Lung microvascular endothelial cell (primary cell): ENCODE measurements at places on chromosomes 1 and 21. TPM values are rescaled to one million over a fixed set of nuclear protein-coding genes. Genes with fewer than 3 reads are reported as not detected.

- no peak for DNase-seq
Observed at GRCh38 chr1:29256979-29257804, 20.9 kb downstream of the PTPRU start.

DNA sequence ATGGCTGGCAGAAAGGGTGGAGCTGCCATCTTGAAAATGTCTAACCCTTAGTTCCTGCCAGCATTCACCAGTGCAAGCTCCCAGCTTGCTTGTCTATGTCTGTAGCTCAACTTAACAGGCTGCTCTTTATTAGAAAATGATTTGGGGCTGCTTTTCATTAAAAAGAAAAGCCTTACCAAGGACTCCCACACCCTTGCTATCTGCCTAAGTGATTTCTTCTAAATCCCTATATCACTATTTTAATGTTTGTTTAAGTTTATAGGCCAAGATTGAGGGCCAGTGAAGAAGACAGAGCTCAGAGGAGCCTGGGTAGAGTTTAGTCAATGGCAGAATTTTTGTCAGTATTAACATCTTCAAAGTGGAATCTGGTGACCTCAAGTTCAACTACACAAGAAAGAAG, 336.8 kb upstream of the CHRM3 start:
- no peak for DNase-seq

The CFAP141 gene
- total RNA-seq, result not detected in 2 replicates

DNA sequence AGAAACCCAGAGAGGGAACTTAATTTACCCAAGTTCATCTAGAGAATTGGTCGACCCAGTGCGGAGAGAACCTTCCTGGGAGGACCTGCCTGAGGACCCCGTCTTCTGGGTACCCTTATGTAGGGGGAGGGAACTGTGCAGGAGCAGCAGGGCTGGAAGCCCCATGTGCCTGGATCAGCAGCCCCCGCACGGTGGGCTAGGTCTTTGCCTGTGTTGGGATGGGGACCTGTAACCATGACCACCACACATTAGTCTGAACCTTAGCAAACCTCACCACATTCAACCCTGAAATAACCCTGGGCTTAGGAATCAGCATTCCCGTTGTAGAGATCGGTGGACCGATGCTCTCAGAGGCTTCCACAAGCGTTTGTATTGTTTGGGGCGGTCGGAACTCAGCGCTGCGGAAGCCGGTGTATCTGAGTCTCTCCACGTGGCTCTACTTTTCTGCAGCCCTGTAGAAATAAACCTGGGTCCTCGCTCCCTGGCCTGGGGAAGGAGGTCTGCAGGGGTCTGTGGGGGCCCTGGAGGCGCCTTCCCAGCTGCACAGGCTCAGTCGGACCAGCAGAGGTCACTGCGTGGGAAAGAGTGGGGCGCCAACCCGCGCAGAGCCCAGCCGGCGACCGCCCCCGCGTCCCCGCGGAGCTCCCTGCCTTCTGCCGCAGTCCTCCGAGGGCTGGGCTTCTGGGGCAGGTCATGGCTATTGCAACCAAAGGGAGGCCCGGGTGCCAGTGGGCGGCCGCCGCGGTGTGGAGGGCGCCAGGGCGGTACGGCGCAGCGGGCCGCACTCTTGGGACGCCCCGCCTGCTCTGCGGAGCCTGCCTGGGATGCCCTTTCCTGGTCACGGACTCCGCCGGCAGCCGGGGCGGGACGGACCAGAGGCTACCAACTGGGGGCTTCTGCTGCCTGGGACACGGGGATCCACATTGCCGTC, 36.2 kb upstream of the KCNA10 start:
- DNase-seq, result peak; percentile 47

DNA sequence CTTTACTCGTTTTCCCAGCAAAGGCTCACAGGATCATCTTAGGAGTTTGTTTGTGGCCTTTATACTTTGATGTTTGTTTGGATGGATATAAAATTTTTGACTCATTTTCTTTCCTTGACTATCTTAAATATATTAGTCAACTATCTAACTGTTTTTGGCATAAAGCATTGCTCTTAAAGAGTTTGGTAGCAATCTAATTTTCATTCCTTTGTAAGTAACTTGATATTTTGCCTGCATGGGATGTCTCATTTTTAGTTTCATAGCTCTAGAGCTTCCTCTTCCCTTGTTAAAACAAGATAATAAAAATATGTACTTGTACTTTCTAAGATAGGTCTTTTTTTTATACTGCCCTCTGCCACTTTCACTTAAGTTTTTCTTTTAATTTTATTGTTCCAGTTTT, 161.9 kb downstream of the MAGI3 start:
- DNase-seq, result no peak

DNA sequence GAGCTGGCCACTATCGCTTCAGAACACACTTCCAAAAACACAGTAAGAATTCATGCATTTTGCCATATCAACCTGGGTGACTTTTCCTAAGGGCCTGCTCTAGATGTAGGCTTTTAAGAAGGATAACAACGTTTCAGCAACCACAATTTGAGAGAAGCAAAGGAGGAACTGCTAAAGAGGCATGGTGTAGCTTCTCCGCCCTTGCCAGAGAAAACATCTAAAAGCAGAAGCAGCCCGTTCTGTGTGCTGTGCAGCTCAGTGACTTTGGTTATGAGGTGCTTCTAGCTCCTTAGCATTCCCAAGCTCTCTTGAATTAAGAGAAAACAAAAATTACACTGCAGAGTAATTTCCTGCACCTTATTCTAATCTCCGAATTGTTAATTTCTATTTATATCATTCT, 2.7 kb downstream of the PER3 start:
- no peak for DNase-seq

DNA sequence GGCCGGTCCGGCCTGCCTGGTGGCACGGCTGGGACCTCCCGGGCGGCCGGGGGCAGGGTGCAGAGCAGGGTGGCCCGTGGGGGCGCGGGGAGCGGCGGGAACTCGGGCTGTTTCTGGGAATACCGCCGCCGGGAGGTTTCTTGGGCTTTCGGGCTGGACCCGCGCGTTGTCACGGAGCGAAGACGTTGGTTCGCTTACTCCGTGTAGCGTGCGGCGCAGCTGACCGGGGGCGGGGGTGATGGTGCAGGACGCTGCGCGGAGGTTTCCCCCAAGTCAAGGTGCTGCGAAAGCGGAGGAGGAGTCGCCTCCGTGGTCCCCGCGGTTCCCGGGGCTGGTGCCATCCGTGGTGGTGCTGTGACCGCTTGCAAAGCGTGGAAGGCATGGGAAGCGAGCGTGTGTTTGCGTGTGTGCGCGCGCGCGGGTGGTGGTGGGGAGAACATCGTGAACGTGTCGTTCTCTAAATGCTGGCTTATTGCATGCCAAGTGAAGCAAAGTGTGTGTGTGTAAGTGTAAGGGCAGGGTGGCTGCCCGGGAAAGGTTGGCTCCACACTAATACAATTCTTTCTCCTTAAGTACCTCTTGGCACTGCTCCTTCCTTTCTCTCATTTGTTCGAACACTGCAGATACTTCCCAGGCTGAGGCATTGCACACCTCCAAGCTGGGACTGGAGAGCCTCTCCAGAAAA, 1.1 kb downstream of the RYR2 start:
- DNase-seq, result no peak

GRCh38 chr1:229024528-229025130, 246.3 kb upstream of the RAB4A start:
- peak; percentile 68 for DNase-seq

GRCh38 chr1:119968601-119969000, 72.3 kb upstream of the ADAM30 start:
- no peak for DNase-seq

DNA sequence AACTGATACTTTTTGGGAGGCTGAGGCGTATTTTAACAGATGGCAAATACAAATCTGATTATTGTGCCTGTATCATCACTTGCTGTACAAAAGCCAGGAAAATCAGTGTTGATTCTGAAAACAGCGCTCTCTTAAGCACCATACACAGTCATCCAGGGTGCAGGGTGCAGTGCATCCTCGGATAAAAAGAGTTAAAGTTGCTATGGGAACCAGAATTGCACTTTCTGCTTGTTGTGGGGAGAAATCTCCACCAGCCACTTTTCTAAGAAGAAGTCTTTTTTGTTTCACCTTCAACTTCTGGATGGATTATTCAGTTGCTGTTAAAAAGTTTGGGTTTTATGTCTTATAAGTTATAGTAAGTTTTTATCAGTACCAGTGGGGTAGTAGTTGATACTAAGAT, 3.8 kb downstream of the LAMC1 start:
- DNase-seq, result peak; percentile 34

The ANGPTL3 gene
- not detected in 2 replicates for total RNA-seq

- DNase-seq, result no peak
Observed at GRCh38 chr21:41784456-41785102, 17.7 kb upstream of the RIPK4 start.

GRCh38 chr1:181484821-181485220, 1.5 kb downstream of the CACNA1E start:
- DNase-seq, result no peak

The CFAP74 gene
- not detected in 2 replicates for total RNA-seq

DNA sequence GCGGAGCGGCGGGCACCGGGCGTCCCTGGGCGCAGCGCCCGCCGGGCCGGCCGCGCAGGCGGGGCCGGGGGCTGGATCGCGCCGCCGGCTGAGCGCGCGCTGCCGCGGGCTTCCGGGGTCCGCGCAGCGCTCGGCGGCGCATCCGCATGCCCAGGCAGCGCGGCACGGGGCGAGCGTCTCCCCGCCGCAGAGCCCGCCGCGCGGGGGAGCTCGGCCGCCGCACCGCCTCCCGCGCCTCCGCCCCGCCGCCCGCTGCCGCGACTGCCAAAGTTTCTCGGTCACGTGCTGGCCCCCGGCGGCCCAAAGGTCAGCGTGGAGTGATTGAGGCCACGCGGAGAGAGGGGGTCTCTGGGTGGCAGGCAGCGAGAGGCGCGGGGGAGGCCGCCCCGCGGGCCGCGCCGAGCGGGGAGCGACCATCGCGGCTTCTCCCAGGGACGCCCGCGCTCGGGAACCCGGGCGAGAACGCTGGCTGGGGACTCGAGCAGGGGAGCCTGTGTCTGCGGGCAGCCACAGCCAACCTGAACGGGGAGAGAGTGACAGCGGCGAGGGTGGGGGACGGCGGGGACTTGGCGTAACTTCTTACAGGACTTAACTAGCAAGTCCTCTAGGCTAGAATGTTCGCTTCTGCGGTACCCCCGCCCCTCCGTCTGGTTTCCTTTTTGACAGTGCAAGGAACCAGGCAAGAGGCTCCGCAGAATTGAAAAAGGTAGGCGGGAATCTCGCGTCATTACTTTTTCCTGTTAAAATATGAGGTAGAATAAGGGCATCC, at the start of gene ILDR2:
ILDR2 (minus strand) TSS at position 180 of the 769 bp plus-strand sequence. CDS start 272 bp downstream, outside the sequence.
- DNase-seq, result peak; percentile 22

DNA sequence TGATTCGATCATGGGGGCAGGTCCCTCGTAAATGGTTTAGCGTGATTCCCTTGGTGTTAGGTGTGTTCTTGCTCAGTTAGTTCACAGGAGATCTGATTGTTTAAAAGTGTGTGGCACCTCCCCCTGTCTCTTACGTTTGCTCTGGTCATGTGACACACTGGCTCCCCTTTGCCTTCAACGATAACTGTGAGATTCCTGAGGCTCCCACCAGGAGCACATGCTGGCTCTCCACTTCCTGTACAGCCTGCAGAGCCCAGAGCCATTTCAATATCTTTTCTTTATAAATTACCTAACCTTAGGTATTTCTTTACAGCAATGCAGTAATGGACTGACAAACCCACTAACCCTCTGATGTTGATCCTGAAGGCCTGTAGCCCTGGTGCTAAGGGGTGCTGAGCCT, 141.9 kb downstream of the FCRL5 start:
- DNase-seq, result no peak

GRCh38 chr1:116881879-116882520, 27.7 kb upstream of the PTGFRN start:
- DNase-seq, result peak; percentile 9

GRCh38 chr1:228039006-228039903, 32.5 kb downstream of the WNT3A start:
- no peak for DNase-seq

DNA sequence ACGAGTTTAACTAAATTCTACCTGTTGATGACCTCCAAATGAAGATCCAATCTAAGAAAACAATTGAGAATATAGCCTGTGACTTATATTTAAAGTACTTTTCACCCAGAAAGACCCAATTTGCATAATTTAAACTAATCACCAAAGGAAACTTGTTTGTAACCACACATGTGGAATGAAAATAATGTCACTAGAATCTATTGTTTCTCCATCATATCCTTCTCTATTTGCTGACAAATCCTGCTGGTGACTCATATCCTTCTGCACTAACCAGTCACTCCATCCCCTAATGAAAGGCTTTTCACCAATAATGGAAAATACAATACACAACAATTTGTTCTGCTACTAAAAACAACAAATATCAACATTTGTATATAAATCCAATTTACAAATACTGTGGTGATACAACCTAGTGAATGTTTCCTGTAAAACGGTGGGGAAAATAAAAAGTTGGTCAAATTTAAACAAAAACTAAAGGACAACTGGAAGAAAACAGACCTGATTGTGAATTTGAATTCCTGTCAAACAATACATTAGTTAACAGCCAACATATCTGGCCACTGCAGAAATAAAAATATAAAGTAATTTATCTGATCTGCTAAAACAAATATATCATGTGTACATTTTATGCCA, 6.5 kb downstream of the PTP4A2 start:
- DNase-seq, result peak; percentile 88

The JAM2 gene
- total RNA-seq, result 0.20 and 0.22 TPM in 2 replicates

- DNase-seq, result no peak
Observed at GRCh38 chr1:3240524-3241235, 171.7 kb downstream of the PRDM16 start.

DNA sequence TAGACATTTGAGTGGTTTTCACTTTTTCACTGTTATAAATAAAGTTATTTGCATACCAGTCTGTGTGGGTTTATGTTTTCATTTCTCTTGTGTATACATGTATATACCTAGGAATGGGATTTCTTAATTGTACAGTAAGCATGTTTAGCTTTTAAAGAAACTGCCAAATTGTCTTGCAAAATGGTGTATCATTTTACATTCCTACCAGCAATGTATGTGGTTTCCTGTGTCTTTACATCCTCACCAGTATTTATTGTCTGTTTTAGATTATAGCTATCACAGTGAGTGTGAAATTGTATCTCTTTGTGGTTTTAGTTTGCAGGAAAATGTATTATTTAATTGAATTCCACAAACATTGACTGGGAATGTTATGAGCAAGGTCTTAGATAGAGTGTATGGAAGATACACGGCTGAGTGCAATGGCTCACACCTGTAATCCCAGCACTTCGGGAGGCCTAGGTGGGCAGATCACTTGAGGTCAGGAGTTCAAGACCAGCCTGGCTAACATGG, 57.3 kb downstream of the MACF1 start:
- DNase-seq, result no peak

GRCh38 chr1:29709704-29710280, 473.5 kb downstream of the PTPRU start:
- DNase-seq, result peak; percentile 45
